ENCODE measurements at places on chromosomes 6 and 20.
A peak's percentile ranks its signal among the peaks of the same experiment; 100 is the strongest.

- H3K36me3 ChIP-seq: no peaks in the 10 kb centered on the region
- H3K27me3 ChIP-seq: no peaks in the 10 kb centered on the region
- H3K4me3 ChIP-seq: no peak overlapping the region
- H3K27ac ChIP-seq: no peak overlapping the region
- H3K4me1 ChIP-seq: no peaks in the 10 kb centered on the region
Observed at GRCh38 chr6:169689287-169689686, 12.5 kb downstream of the WDR27 start.

- no peaks in the 10 kb centered on the region for H3K4me1 ChIP-seq
- H3K27me3 ChIP-seq: no peaks in the 10 kb centered on the region
- no peak overlapping the region for H3K27ac ChIP-seq
- no peak for DNase-seq
Observed at GRCh38 chr20:22353586-22353985, 230.8 kb downstream of the FOXA2 start.

- H3K4me1 ChIP-seq: peaks cover 11% of the 10 kb centered on the region
- no peaks in the 10 kb centered on the region for H3K27me3 ChIP-seq
- H3K27ac ChIP-seq: peak overlapping the region; percentile 55
- no peak for DNase-seq
Observed at GRCh38 chr6:44072452-44072958, 54.7 kb downstream of the MRPL14 start.

GRCh38 chr20:36950414-36951197 is 902 bp downstream of the SAMHD1 start:
- H3K27ac ChIP-seq: peak overlapping the region; percentile 77
- H3K4me3 ChIP-seq: peak overlapping the region; percentile 94
- no peaks in the 10 kb centered on the region for H3K27me3 ChIP-seq
- DNase-seq: peak; percentile 8
- H3K36me3 ChIP-seq: no peaks in the 10 kb centered on the region

- H3K27ac ChIP-seq: no peak overlapping the region
- DNase-seq: no peak
- no peaks in the 10 kb centered on the region for H3K27me3 ChIP-seq
- H3K4me3 ChIP-seq: no peak overlapping the region
Observed at GRCh38 chr6:75024828-75025227, 181.0 kb downstream of the COL12A1 start.

DNA sequence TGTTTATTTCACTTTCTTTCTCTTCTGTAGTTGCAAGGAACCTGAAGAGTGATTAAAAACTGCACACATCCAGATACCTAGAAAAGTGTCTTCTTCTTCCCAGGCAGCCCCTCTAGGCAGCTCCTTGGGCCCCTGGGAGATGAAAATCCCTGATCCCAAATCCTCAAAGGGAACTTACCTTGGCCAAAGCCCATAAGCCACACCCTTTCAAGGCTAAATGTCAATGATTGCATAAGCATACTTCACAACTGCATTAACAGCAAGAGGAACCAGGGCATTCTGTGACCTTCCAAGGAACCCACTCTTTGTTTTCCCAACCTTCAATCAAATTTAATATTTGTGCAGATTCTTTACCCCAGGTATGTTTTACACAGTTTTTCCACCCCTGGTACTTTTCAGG is 4.4 kb upstream of the HMGN3 start:
- no peak overlapping the region for H3K4me3 ChIP-seq
- DNase-seq: no peak
- no peaks in the 10 kb centered on the region for H3K27me3 ChIP-seq
- H3K36me3 ChIP-seq: no peaks in the 10 kb centered on the region
- H3K27ac ChIP-seq: no peak overlapping the region

- H3K4me1 ChIP-seq: no peaks in the 10 kb centered on the region
- no peaks in the 10 kb centered on the region for H3K36me3 ChIP-seq
- H3K4me3 ChIP-seq: no peak overlapping the region
- H3K27ac ChIP-seq: no peak overlapping the region
Observed at GRCh38 chr20:5914859-5915258, 35.5 kb downstream of the TRMT6 start.

DNA sequence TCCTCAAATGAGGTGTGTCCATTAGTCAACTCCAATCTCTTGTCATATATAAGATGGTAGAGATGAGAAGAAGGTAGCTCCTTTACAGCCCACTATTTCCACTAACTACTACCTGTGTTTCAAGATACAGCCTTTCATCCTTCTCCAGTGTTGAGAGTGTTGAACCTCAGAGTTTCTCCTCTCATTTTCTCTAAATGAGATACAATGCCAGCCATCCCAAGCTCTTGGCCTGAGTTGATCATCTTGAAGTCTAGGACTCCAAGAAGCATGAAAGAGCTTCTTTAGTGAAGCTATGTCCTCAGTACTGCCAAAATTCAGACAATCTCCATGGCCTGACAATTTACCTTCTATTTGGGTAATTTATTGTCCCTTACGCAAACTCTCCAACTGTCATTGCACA is 548 bp upstream of the HLA-DRA start:
- H3K27ac ChIP-seq: no peak overlapping the region
- H3K36me3 ChIP-seq: no peaks in the 10 kb centered on the region
- H3K4me3 ChIP-seq: no peak overlapping the region
- no peak for DNase-seq

- H3K4me3 ChIP-seq: no peak overlapping the region
- H3K27me3 ChIP-seq: no peaks in the 10 kb centered on the region
- H3K4me1 ChIP-seq: no peaks in the 10 kb centered on the region
Observed at GRCh38 chr6:42679358-42679757, 43.0 kb downstream of the PRPH2 start.

- H3K4me1 ChIP-seq: no peaks in the 10 kb centered on the region
- no peaks in the 10 kb centered on the region for H3K36me3 ChIP-seq
- H3K27me3 ChIP-seq: no peaks in the 10 kb centered on the region
- DNase-seq: no peak
- H3K4me3 ChIP-seq: no peak overlapping the region
Observed at GRCh38 chr6:17886891-17887290, 100.5 kb downstream of the KIF13A start.

- no peaks in the 10 kb centered on the region for H3K27me3 ChIP-seq
- no peaks in the 10 kb centered on the region for H3K36me3 ChIP-seq
- no peaks in the 10 kb centered on the region for H3K4me1 ChIP-seq
Observed at GRCh38 chr6:142353690-142354089, 51.9 kb downstream of the ADGRG6 start.

DNA sequence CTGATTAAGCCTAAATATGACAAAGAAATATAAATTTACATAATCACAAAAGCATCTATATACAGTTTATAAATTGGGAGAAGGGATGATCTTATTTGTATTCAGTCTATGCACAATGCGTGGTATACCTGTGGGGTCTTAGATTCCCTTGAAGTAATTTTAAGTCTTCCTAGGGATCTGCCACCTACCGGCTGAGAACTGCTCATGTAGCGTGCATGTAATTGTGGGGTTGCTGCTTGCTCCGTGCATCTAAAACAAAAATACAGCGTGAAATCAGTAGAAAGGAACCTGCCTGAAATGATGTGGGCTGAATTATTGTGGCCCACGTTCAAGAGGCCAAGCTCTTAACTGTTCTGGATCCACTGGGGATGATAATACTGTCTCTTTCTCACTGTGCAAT is 187.3 kb downstream of the MBOAT1 start:
- H3K4me3 ChIP-seq: no peak overlapping the region
- no peak overlapping the region for H3K27ac ChIP-seq
- no peaks in the 10 kb centered on the region for H3K27me3 ChIP-seq
- no peaks in the 10 kb centered on the region for H3K36me3 ChIP-seq
- H3K4me1 ChIP-seq: no peaks in the 10 kb centered on the region
- DNase-seq: no peak

DNA sequence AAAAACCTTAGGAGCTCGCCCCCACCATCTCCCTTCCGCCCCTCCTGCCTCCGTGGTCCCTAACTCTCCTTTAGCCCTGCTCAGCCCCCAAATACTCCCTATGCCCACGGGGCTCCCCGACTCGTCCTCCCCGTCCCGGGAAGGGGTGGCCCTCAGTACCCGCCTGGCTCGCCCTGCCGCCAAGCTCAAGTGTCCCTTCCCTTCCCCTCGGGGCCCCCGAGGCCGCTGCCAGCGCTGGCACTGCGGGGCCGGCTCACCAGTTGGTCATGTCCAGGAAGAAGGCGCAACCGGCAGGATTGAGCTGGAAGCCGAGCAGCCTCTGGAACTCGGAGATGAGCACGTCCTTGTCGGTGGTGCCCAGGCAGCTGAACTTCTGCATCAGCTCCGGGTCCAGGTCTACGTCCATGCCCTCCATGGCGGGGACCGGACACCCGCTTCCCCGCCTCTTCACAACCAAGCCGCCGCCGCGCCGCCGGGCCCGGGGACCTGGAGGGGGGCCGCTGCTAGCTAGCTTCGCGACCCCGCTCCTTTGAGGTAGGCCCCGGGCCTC is 303 bp downstream of the ILRUN start:
- no peaks in the 10 kb centered on the region for H3K27me3 ChIP-seq
- H3K4me3 ChIP-seq: peak overlapping the region; percentile 89
- H3K27ac ChIP-seq: peak overlapping the region; percentile 95
- no peak for DNase-seq
- peaks cover 4% of the 10 kb centered on the region for H3K4me1 ChIP-seq

DNA sequence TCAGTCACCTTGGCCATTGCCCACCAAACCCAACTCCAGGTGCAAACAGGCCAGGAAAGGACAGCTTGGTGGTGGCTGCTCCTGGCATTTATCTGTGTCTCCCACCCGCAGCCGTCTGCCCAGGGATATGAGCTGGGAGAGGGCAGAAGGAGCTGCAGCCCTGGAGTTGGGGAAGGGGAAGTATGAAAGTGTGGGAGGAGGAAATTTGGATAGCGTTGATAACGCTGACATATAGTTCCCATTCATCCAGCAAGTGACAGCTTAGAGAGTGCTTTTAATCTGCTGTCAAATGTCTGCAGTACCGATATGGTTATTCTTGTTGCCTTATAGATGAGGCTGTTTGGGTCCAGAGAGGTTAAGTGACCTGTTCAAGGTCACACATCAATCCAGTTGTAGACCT is 741 bp downstream of the KCNK16 start:
- no peaks in the 10 kb centered on the region for H3K27me3 ChIP-seq
- H3K4me1 ChIP-seq: no peaks in the 10 kb centered on the region
- H3K36me3 ChIP-seq: no peaks in the 10 kb centered on the region
- DNase-seq: no peak
- no peak overlapping the region for H3K4me3 ChIP-seq

DNA sequence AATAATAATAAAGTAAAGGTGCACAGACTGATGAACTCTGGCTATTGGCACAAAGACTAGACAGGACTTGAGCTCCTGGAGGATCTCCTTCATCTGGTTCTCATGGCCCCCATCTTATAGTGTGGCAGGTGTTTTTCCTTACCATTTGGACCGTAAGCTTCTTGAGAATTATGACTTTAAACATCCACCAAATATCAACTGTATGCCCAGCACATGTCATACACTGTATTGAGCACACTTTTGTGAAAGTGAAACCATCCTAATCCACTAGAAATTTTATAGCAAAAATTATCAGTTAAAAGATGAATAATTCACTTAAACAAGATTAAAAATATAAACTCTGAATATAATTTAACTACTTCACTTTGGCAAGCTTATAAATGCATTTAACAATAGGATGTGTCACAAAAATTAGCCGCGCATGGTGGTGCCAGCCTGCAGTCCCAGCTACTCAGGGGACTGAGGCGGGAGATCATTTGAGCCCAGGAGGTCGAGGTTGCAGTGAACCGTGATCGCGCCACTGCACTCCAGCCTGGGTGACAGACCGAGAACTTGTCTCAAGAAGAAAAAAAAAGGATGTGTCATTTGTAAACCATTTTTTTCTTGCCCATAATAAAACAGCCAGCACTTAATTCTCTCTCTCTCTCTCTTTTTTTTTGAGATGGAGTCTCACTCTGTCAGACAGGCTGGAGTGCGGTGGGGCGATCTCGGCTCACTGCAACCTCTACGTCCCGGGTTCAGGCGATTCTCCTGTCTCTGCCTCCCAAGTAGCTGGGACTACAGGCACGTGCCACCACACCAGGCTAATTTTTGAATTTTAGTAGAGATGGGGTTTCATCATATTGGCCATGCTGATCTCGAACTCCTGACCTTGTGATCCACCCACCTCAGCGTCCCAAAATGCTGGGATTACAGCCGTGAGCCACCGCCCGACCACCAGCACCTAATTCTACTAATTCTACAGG is 9.1 kb downstream of the HIVEP2 start:
- H3K4me3 ChIP-seq: no peak overlapping the region
- no peaks in the 10 kb centered on the region for H3K4me1 ChIP-seq
- no peaks in the 10 kb centered on the region for H3K36me3 ChIP-seq
- no peaks in the 10 kb centered on the region for H3K27me3 ChIP-seq

Measured in prostate gland (tissue), 2 donors.